ENCODE measurements at places on chromosomes 16 and 17.

GRCh38 chr17:80927791-80928216, 63.8 kb upstream of the CHMP6 start:
- peak; percentile 17 for DNase-seq

GRCh38 chr16:73216932-73217331, 169.0 kb upstream of the ZFHX3 start:
- no peak for DNase-seq

- no peak for DNase-seq
These were observed 1138.5 kb downstream of the CDH11 start for GRCh38 chr16:63983401-63983800.

GRCh38 chr17:74369221-74369620, 1.9 kb downstream of the GPR142 start:
- no peak for DNase-seq
